ENCODE measurements at places on chromosomes 3 and 15.
A peak's percentile ranks its signal among the peaks of the same experiment; 100 is the strongest.

DNA sequence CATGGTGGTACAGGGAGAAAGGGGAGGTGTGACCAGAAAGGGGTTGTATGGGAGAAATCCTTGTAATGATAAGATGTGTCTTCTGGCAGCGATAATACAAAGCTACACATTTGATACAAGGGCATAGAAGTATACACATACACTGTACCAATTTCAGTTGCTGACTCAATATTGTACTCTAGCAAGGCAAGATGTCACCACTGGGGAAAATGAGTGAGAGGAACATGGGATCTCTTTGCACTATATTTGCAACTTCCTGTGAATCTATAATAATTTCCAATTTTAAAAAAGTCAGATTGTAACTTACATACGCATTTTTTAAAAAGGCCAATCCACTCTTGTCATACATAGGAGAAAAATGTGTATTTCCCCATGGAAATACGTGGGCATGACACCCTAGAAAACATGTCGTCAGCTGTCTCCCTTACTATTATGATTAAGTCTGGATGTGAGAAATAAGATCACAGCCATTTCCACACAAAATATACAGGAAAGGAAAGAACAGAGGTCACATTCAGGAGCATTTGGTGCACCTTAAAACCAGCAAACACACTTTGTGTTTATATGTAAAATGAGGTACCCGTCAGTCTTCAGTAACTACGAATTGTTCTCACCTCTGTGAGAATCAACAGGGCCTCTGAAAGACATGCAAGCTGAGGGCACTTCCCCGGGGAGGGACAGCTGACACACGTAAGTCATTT, 22.9 kb downstream of the PRR23E start:
- no peak for ATAC-seq

DNA sequence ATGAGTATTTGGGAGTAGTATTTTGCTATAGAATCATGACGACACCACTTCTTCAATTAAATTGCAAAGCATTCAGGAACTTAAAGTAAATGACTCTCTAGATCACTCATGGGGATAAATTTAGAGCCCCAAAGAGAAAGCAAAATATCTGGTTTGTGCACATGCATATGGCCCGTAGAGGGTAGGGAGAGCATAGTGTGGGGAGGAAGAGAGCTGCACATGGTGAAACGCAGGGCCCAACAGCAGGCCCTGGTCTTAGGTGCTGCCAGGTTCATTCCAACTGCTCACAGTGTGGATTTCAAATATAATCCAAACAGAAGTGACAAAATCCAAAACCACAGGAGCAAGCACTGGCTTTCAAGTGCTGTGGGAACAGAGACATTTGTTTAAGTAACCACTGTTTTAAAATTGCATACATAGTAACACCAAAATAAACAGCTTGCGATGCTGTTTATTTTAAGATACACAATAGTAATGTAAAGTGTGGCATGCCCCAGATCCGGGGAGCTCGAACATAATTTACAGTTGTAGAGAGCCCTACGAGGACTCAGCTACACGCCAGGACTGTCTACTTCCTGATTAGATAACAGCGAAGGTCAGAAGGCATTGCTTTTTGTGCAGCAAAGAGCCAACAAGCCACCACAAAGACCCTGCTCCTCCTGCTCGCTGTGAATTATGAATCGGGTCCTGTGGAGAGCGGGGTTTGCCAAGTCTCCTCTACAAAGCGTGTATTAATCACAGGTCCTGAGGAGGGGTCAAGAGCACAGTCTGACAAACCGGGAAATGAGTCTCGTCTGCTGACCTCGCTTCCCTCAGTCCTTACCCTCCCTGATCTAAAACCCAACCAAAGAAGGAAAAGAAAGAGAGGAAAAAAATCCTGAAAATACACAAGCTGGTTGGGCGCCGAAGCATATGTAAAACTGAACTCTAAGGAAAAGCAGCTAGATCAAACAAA, 80.6 kb downstream of the MEIS2 start:
- ATAC-seq = no peak

GRCh38 chr3:45950686-45951600, 7.7 kb downstream of the CXCR6 start:
- ATAC-seq = peak; percentile 80

DNA sequence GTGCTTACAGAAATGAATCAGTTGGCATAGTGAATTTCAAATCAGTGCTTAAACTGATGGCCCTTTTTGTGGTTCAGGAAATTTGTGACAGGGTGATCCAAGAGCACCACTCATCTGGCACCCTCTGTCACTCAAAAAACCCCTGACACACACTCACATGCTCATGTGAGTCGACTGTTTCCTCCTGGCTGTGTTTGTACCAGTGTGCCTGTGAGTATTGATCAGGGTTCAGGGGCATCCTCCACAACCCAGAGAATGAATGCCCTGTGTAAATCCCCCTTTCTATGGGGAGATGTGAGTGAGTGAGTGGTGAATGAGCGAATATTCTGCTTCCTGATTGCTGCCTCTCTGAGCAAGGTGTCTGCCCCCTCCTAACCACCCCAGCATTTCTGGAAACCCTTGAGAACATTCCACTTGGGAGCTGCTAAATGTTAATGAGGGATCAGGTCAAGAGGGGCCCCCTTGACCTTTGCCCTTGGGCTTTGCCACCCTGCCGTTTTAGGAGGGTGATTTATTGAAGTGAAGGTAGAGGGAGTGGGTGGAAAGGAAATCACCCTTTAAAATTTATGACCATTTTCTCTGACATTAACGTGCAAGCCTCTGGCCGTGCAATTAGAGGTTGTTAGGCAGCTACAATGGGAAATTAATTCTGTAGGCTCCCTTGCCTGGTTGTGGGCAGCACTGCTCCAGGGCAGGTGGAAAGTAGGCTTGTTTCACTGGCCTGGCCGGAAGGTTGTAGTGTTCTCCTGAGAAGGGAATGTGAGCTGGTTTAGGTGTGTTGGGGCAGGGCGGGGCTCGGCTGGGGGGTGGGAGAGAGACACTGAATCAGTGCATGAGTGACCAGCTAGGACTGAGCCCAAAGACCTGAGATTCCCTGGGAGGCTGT, 87.2 kb downstream of the SLCO3A1 start:
- ATAC-seq = peak; percentile 67

DNA sequence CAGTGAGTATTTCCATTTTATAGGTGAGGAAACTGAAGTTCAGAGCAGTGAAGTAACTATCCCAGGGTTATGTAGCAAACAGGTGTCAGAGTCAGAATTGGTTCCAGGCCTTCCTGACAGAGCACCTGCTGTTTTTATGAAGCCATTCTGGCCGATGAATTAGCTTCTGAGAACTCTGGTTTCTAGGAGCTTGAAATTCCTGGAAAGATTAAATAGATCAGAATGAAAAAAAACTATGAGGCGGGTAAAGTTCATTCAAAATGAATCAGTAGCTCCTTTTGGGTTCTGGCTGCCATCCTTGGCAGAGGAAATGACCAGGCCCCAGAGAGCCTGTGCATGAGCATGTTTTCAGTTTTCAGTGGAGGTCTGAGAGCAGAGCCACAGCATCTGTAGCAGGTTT, 59.3 kb upstream of the CFAP161 start:
- ATAC-seq = peak; percentile 56

DNA sequence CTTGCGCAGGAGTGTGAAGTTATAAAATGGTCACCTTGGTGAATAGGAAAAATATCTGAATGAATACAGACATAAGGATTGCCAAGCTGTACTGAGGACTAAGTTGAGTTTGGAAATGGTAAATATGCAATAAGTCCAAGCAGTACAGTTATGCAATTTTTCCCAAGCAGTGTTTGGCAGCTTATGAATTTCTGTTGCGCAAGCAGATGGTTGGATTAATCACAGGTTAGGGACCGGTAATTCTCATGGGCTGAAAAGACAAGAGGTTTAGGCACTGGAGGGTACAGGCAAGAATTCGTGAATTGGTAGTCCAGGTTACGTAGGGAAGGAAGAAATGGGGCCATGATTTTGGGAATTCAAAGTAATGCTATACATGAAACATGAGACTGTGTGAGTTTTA, 210.3 kb downstream of the RAP2B start:
- no peak for ATAC-seq

DNA sequence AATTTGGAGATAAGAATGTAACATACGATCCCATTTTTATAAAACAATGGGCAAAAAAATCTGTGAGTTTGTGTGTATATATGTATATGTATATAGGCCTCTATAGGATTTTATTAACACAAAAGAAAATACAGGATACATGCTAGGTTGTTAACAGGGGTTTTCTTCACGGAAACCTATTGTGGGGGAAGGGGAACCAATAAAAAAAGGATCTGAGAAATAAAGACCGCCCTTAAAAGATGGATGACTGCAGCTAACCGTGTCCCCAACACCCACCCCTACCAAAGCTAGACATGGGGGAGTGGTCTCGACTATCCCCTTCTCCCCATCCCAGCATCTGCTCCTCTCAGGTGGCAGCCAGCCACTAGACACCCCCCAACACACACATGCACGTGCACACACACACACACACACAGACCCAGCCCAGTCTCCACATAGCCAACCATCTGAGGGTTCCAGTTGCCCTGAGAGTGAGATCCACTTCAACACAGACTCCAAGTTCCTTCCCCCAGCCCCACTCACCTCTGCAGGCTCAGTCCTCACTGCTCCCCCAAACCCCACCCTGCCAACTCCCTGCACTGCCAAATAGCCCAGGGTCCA, 132.9 kb downstream of the TPRA1 start:
- no peak for ATAC-seq

DNA sequence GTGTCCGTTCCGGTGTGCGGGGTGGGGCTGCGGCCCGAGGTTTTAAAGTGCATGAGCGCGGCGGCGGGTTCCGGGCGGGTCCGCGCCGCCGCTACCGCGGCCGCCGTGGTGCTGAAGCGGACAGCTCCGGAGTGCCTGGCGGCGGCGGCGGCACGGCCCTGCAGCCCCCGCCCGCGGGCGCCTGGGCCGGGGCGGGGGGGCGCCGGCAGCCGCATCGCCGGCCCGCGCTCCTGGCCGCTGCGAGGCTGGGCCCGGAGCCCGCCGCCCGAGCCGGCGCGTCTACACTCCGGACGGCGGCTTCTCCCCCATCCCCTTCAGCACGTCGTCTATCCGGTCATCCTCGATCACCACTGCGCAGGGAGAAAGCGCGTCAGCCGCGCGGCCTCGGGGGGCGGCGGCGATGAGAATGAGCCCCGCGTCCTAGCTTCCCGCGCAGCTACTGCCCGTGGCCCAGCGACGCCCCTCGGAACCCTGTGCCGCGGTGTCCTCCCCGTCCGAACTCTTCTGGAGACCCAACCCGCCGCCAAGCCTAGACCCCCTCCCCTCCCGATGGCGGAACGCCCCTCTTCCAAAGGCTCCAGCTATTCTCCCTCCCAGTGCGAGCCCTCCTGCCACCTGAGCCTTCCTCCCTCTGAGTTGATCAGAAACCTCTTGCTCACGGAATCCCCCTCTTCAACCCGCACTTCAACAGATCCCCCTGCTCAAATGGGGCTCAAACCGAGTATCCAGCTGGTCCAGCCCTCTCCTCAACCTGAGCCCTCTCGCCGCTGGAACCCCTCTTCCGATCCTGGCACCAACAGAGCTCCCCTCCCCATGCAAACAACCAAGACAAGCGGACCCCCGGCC, 1.3 kb downstream of the CAMK2N2 start:
- peak; percentile 18 for ATAC-seq

GRCh38 chr3:190618330-190619030, 104.6 kb downstream of the IL1RAP start:
- peak; percentile 88 for ATAC-seq

DNA sequence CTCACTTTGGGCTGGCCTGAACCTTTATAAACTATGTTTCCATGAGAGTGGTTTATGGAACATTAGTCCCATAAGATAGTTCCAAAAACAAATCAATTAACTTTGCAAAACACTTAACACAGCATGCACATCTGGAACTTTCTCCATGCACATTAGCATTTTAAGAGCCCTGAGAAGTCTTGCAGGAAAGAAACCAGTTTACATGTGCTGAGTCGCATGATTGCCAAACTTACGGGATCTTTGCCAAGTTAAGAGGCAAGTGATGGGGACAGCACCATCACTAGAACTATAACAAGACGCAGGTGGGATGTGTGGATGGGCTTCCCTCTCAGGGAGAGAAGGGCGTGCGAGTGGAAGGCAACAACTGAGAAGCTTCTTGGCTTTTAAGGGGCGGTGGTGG, 20.7 kb downstream of the ADAMTS9 start:
- ATAC-seq = no peak

Measured in activated CD4-positive, CD25-positive, alpha-beta regulatory T cell treated with anti-CD3 and anti-CD28 coated beads, Interleukin-2, amount 50 U/mL, for 24 hours (primary cell).